ENCODE measurements at places on chromosomes 5 and 9.

DNA sequence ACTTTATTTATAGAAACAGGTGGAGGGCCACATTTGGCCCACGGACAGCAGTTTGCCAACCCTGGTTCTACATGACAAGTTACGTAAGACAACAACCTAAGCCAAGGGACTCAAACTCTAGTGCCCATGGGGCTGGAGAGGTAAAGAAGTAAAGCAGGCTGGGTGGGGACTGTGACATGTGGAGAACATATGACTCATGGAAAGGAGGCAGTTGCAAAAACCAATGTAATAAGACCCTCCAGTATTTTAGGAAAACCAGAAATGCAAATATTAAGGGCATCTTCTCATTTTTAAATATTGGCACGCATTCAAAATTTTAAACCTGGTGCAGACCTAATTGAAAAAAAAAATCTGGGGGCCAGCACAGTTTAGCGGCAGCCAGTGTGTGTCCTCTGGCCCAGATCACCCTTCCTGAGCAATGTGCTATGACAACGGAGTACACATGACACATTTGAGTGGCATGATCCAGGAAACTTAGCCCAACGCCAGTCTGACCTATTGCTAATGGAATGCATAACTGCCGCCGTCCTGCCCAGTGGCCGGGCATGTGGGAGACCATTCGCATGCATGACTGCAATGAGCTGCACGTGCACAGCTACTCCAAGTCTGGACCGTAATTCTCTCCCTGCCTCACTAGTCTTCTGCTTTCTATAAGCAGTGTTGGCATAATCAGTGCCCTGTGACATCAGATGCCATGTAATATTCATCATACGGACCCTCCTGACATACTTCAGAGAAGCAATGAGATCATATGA, 97.2 kb downstream of the SH3TC2 start:
- peak; percentile 98 for DNase-seq

- peak; percentile 65 for DNase-seq
Observed at GRCh38 chr5:36392818-36393217, 91.1 kb upstream of the RANBP3L start.

DNA sequence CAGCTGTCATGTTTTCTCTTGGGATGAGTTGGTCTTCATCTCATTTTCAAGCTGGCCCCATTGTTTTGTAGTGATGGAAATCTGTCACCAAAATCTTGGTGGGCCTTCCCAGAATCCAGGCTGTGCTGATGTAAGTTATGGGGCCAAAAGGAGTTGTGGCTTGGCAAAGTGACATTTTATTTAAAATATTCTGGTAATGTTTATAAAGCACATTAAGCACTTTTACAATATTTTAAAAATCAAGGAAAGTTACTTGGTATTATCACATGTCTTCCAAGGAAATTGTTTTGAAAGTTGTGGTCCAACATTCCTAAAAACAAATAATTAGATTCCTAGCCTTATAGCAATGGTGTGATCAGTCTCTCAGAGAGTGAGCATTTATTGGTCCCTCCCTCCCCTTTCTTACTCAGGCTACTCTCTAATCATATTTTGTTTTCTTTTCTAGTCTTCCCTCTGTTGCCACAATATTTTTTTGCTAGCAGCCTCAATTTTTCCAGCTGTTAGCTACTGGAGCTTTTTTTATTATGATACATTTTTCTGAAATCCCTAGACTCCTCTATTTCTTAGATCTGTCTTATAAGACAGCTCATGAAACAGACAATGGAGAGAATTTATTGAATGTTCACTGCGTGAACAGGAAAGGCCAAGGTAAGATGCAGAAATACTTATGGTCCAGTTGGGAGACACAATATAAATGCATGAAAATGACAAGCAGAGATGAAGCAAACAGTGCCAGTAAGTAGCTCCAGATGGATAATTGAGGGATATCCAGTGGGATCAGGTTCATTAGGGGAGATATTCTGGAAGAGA, 408.1 kb upstream of the ZNF608 start:
- DNase-seq: no peak

GRCh38 chr5:119681734-119682133, 52.4 kb downstream of the FAM170A start:
- no peak for DNase-seq

- no peak for DNase-seq
Observed at GRCh38 chr9:124068251-124068650, 56.7 kb downstream of the LHX2 start.

DNA sequence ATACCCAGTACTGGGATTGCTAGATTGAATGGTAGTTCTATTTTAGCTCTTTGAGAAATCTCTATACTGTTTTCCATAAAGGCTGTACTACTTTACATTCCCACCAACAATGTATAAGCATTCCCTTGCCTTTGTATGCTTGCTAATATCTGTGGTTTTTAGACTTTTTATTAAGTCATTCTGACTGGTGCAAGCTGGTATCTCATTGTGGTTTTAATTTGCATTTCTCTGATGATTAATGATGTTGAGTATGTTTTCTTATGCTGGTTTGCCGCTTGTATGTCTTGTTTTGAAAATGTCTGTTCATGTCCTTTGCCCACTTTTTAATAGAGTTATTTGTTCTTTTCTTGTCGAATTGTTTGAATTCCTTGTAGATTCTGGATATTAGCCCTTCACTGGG, 512.7 kb upstream of the PAPPA start:
- DNase-seq: peak; percentile 40

GRCh38 chr9:6355728-6356127, 27.6 kb downstream of the TPD52L3 start:
- DNase-seq: peak; percentile 20

- DNase-seq: no peak
Observed at GRCh38 chr5:133199417-133200178, 147.8 kb downstream of the HSPA4 start.

DNA sequence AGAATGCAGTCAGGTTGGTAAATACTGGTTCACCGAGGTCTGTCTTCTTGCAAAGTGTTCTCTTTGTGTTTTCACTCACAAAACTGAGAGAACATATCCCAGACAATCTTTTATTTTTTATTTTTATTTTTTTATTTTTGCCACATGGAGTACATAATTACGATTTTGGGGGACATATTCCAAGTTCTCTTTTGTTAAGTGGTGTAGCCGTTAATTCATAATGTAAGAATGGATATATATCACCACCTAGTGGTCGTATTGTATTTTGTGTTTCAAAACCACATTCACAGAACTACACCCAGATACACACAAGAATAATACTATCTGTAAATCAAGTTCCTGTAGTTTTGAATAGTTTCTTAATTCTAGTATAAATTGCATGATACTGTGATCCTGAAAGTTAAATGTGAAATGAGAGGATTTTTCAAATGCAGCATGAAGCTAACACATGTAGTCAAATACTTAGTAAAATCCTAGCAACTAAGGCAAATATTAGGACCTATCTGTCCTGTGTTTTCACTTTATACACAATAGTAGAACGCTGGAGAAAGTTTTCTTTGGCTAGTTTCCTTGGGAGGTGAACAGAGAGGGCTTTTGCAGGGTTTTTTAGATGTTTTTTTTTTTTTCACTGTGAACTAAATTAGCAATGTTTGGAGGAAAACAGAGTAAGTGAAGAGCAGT, 92.7 kb downstream of the VCAN start:
- no peak for DNase-seq

GRCh38 chr5:110086658-110087388, 397.1 kb downstream of the MAN2A1 start:
- peak; percentile 86 for DNase-seq

DNA sequence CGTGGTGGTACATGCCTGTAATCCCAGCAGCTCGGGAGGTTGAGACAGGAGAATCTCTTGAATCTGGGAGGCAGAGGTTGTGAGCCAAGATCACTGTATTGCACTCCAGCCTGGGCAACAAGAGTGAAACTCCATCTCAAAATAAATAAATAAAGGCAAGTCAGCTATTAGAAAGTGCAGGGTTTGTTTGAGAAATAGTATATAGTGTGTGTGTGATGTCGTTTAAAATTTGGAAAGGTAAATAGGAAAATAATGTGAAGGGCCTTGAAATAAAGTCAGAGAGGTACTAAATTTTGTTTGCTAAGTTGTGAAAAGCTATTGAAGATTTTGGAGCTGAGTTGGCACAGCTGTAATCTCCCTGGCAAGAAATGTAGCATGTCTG, 17.8 kb downstream of the ZNF131 start:
- no peak for DNase-seq

- no peak for DNase-seq
Observed at GRCh38 chr5:154729613-154730012, 25.6 kb upstream of the LARP1 start.

DNA sequence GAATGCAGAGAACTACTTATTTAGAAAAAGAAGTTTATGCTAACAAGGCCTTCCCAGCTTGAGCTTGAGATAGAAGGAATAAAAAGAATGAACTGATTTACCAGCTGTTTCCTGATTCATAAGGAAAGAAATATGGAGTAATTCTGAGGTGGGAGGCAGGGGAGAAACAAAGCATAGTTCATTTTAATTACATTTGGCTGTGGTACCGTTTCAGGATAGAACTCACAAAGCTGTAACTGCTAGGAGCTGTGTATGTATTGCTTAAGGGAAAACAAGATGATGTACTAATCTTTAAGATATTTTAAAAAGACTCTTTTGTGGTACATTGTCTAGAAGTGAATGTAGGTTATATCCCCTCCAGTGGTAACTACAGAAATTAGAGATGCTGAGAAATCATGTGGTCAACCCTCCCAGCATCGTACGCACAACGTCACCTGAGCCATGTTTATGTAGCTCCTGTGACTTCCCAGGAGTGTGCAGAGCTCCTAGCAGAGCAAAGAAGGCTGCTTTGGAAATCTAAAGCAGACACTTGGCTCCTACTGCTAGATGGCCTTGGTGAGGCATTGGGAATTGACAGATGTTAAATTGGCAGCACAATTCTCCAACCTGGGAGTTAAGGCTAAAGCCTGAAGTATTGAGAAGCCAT, 208.3 kb upstream of the VLDLR start:
- DNase-seq: no peak

DNA sequence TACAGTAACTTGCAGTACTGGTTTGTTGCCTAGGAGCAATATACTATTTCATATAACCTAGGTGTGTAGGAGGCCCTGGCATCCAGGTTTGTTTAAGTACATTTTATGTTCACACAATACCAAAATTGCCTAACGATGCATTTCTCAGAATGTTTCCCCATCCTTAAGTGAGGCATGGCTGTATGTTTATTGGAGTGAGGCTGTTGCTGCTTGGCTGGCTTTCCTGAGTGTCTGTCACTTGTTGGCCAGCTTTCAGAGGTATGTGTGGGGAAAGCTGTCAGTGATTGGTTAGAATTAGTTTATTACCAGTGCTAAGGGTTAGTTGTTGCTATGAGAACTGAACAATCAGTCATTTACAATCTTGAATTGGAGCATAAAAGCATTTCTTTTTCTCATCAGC, 154.1 kb upstream of the CDH12 start:
- DNase-seq: no peak

DNA sequence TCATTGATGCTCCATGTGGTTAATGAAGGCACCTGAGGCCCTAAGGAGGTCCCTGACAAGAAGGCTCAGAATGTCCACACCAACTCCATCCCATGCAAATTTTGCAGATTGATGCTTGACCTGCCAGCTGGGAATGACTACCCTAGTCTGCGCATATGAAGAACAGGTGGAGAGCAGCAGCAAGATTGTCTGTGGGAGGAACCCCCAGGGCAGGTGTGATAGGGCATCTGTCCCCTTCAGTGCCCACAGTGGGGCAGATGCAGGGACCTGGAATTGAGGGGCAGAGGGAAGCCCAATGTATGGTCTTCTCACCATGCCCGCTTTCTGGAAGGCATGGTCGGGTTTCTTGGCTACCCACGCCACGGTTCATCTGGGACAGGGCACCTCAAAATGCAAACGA, 79.6 kb downstream of the MACROH2A1 start:
- DNase-seq: no peak

GRCh38 chr5:30650311-30650710, 543.2 kb upstream of the CDH6 start:
- DNase-seq: no peak

DNA sequence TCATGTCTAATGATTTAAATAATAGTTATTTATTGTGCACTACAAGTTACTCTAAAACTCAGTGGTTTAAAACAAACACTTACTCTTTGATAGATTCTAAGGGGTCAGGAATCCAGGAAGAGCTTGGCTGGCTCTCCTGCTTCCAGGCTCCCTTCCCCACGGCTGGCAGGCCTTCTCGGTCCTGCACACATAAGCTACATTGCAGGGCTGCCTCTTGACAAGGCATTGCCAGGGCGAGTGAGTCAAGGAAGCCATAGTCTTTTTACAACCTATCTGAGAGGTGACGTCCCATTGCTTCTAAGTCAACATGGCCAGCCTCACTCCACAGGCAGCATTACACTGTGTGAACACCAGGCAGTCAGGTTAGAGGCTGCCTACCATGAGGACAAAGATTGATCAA, 119.8 kb downstream of the AUH start:
- no peak for DNase-seq

DNA sequence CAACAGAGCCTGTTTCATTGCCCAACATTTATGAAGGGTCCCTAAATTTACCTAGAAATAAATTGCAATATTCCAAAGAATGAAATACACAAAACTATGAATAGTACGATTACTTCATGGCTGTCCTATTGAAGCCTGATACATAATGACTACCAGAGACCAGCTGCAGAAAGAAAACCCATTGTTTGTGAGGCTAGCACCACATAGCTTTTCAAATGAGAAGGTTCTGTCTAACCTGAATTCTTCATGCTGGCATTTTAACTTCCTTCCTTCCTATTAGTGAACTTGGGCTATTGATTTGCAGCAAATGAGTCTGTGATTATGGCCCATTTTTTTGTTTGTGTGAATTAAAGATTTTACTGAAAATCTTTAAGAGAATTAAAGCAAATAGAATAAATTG, 47.3 kb downstream of the MEGF10 start:
- DNase-seq: no peak

DNA sequence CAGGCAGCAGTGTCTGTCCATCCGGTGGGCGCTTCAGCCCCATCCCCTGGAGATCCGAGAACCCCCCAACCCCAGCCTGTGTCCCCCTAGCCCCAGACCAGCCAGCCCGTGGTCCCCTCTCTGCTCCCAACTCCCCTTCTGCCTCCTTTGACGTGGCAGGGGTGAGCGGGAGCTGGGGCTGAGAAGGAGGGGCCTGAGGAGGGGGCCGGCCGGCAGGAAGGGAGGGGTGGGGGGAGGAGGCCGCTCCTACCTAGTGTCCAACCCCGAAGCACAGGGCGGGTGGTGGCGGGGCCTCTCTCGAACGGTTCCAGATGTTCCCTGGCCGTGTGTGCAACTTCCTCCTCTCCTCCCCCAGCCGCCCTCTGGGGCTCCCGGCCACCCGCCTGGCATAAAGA, 31.0 kb downstream of the GOLGA2 start:
- DNase-seq: peak; percentile 30

DNA sequence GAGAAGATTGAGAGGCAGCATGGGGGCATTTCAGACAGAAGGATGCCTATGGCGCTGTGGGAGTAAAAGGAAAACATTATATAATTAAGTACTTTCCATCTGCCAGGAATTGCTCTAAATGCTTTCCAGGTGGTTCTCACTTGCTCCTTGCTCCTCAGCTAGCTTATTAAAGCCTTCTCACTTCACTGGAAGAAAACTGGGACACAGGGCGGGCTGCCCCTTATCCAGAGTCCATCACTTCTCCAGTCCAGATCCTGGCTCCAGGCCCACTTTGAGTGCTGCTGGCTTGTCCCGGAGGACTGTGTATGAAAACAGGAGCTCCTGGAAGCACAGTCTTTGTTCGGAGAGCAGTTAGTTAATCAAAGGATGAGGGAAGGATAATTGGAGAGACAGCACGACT, 409.9 kb upstream of the ADAMTS16 start:
- no peak for DNase-seq

Measured in HS-5 (cell line).